Sigmoid colon (tissue), 7 donors: ENCODE measurements at places on chromosomes 5 and 9. TPM values are rescaled to one million over a fixed set of nuclear protein-coding genes. Genes with fewer than 3 reads are reported as not detected.

- H3K27me3 ChIP-seq = no peaks in the 10 kb centered on the region
- no peaks in the 10 kb centered on the region for H3K4me1 ChIP-seq
- H3K4me3 ChIP-seq = no peak overlapping the region
These were observed 61.1 kb downstream of the LMNB1 start for GRCh38 chr5:126837906-126838539.

GRCh38 chr5:2222246-2222992, 339.7 kb upstream of the IRX4 start:
- peak; percentile 41 for DNase-seq
- H3K36me3 ChIP-seq = no peaks in the 10 kb centered on the region
- no peaks in the 10 kb centered on the region for H3K4me1 ChIP-seq
- no peak overlapping the region for H3K27ac ChIP-seq

GRCh38 chr9:124593651-124594058, 86.5 kb upstream of the NR5A1 start:
- H3K4me1 ChIP-seq = peaks cover 9% of the 10 kb centered on the region
- H3K4me3 ChIP-seq = no peak overlapping the region
- no peaks in the 10 kb centered on the region for H3K36me3 ChIP-seq
- H3K27me3 ChIP-seq = no peaks in the 10 kb centered on the region

- H3K36me3 ChIP-seq = no peaks in the 10 kb centered on the region
- H3K27me3 ChIP-seq = no peaks in the 10 kb centered on the region
- H3K4me1 ChIP-seq = peaks cover 35% of the 10 kb centered on the region
- DNase-seq = no peak
These were observed 4.8 kb downstream of the GM2A start for GRCh38 chr5:151257731-151258181.

DNA sequence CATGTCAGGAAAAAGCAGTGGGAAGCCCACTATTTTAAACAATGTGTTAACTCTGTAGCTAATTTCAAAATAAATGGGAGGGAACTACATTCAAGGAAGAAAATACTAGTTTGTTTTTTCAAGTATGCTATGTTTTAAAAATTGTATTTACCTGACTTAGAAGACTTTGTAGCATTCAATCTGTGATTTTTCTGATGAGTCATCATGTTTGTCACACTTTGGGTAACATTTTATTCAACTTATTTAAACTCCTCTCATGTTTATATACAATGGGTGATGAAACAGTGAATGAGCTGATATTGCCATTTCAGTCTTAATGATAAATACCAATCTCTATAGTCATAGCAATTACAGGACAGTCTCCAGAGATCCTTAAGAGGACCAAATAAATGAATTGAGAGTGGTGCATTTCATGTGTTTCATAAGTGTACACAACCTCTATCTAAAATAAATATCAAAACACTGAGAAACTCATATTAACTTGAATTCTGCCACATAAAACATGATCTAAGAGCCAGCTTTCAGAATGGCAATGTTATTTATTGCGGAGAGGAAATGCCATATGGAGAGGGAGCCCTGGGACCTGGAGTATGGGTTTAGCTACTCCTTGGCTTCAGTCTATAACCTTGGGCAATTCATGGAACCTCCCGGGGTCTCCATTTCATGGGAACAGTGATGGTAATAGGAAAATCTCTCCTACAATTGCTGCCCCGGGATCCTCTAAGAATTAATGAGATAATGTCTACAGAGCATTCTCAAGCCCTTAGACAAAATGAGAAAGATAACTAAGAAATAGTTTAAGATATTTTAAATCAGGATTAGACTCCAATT, 913.9 kb downstream of the TLE4 start:
- no peaks in the 10 kb centered on the region for H3K36me3 ChIP-seq
- DNase-seq = no peak
- H3K4me3 ChIP-seq = no peak overlapping the region
- no peaks in the 10 kb centered on the region for H3K27me3 ChIP-seq

GRCh38 chr9:69433392-69433791, 108.4 kb downstream of the ENTREP1 start:
- H3K4me3 ChIP-seq = no peak overlapping the region
- no peaks in the 10 kb centered on the region for H3K27me3 ChIP-seq
- DNase-seq = no peak
- no peak overlapping the region for H3K27ac ChIP-seq
- no peaks in the 10 kb centered on the region for H3K4me1 ChIP-seq

Gene C5
- polyA plus RNA-seq = 0.23 TPM

Gene SLC34A3
- not detected for polyA plus RNA-seq

Gene RGS7BP
- not detected for polyA plus RNA-seq
